ENCODE measurements at places on chromosomes 5 and 9. TPM values are rescaled to one million over a fixed set of nuclear protein-coding genes. Genes with fewer than 3 reads are reported as not detected.

ESM1 gene
- total RNA-seq = 2.2 TPM

MRPS2 gene
- 17.6 TPM for total RNA-seq

HSPB3 gene
- 0.54 TPM for total RNA-seq

PIP5K1B gene
- total RNA-seq = not detected

FGD3 gene
- not detected for total RNA-seq

CCDC171 gene
- total RNA-seq = 6.4 TPM

Measured in articular chondrocyte of knee joint (primary cell).